ENCODE measurements at places on chromosomes 11 and 22. TPM values are rescaled to one million over a fixed set of nuclear protein-coding genes. Genes with fewer than 3 reads are reported as not detected.

The UBQLNL gene
- 0.19 TPM for total RNA-seq

The RASL10A gene
- total RNA-seq, result 1.9 TPM

The POU2AF3 gene
- 0.58 TPM for total RNA-seq

GRCh38 chr11:130908770-130909625, 7.3 kb downstream of the SNX19 start:
- no peak for DNase-seq

The MYH9 gene
- total RNA-seq, result 673 TPM

DNA sequence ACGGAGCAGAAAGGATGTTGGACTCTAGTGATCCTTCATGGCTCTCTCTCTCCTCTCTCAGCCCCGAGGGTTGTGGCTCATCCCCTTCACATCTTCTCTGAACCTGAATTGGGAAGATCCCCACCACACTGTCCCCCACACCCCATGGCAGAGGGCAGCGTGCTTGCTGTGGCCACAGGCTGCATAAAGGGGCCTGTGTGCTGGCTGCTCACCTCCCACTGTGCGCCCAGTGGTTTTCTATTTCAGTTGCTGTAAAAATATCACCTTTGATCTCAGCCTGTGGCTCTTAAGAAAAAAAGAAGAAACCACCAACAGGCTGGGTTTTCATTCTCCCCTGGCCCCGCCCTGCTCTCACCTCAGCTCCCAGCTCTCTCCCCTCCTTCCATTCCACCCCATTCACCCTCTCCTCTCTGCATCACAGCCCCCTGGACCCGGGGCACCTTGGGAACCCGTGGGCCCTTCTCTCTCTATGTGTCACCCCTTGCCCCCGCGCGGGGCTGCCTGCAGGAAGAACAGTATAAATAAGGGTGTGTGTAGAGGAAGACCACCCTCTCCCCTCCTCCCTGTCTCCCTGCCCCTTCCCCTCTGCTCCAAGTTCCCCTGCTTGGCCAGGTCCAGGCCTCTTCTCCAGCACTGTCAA, 25.8 kb upstream of the WNT11 start:
- no peak for DNase-seq

GRCh38 chr22:49678842-49679170, 148.9 kb downstream of the BRD1 start:
- no peak for DNase-seq

- DNase-seq, result no peak
Observed at GRCh38 chr11:41254966-41255365, 204.5 kb downstream of the LRRC4C start.

The OR5P2 gene
- not detected for total RNA-seq

DNA sequence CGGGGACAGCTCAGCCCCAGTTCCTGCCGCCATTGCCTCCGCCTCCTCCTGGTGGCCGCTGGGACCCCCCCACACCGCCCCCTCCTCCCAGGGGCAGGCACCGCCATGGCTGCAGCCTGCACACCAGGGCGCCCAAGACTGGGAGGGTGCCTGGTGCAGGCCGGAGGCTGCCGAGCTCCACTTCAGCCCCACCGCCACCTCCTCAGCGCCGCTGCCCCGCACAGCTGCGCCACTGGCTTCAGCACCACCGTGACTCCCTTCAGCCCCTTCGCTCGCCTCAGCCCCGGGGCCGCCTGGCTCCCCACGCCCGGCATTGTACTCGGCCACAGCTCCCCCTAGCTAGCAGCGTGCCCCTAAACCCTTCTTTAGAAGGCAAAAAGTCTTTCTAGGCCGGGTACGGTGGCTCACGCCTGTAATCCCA, 131.1 kb downstream of the CRYBB2 start:
- peak; percentile 79 for DNase-seq

GRCh38 chr11:34160049-34160721, 54.8 kb downstream of the NAT10 start:
- no peak for DNase-seq

The CASP5 gene
- 0.29 TPM for total RNA-seq

The TMEM45B gene
- total RNA-seq, result 0.87 TPM

DNA sequence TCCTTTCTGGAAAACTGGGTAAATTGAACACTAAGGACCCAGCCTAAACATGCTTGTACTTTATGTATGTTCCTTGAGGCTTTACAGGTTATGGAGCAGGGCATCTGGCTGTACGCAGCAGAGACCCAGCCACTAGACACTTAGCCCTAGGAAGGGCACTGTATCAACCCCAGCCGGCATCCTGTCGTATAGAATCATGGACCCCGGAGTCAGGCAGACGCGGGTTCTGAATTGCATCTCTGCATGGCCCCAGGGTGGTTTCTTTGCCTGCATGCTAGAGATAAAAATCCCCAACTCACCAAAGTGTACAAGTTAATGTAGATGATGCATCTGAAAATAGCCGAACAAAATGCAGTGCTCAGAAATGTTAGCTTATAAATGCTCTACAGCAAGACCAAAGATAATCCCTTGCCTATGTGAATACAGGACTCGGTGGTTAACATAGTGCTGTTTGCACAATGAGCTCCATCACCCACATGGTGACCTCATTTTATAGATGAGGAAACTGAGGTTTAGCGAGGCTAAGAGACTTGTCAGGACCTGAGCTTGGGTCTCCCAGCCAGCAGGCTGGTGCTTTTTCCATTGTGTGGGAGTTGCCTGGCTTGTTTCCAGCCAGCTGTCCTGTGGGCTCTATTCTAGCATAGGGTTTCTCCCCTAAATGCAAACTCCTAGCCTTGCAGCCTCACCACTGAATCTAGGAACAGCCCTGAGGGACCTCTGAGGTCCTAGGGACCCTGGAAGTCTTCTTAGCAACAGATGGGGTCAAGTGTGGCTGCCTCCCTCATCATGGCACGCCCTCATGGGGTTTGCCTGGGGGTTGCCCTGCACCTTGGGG, 7.3 kb downstream of the CD6 start:
- no peak for DNase-seq

DNA sequence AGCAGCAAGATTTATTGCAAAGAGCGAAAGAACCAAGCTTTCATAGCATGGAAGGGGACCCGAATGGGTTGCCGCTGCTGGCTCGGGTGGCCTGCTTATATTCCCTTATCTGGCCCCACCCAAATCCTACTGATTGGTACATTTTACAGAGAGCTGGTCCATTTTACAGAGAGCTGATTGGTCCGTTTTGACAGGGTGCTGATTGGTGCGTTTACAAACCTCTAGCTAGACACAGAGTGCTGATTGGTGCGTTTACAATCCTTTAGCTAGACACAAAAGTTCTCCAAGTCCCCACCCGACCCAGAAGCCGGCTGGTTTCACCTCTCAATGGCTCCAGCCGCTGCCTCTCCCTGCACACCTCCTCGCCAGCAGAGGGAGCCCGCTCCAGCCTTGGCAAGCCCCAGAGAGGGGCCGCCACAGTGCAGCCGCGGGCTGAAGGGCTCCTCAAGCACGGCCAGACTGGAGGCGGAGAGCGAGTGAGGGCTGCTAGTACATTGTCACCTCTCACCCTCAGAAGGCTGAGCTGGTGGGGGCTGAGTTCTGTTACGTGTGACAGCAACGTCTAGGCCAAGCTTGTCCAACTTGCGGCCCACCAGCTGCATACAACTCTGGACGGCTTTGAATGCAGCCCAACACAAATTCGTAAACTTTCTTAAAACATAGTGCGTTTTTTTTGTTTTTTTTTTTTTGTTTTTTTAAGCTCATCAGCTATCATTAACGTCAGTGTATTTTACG, 8.7 kb downstream of the PTH start:
- DNase-seq, result no peak

The PRMT3 gene
- 13.5 TPM for total RNA-seq

DNA sequence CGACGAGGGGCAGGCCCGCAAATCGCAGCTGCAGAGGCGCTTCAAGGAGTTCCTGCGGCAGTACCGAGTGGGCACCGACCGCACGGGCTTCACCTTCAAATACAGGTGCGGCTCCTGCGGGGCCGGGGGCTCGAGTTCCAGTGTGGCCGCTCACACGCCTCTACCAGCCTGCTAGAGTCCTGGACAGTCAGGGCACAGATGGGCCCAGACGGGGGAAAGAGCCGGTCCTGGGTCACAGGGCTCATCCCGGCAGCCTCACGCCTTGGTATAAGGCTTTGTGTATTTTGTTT, 506 bp downstream of the MCM5 start:
- no peak for DNase-seq

DNA sequence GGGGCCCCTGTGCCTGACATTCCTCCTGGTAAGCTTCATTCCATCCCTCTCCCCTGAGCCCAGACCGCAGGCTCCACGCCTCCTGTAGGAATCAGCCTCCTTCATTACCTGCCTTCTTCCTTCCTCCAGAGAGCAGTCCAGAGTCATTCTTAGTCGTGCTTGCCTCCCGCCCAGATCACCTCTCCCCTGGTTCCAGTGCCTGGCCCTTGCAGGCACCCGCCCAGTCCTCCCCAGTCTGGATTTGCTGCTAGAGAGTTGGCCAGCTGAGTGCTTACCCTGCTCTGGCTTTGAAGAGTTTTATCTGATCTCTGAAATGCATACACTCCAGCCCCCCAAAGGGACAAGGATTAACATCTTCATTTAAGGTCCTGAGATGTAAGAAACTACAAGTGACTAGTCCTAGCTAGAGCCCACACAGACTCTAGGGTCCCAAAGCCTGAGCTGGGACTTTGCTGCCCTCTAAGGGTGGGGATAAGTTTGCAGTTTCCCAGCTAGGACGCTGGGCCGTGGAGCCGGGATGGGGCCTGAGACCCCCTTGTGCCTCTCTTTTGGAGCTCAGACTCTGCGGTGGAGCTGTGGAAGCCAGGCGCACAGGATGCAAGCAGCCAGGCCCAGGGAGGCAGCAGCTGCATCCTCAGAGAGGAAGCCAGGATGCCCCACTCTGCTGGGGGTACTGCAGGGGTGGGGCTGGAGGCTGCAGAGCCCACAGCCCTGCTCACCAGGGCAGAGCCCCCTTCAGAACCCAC, 1.6 kb downstream of the NR1H3 start:
- no peak for DNase-seq

GRCh38 chr22:46102752-46103151, 47.6 kb upstream of the PPARA start:
- DNase-seq, result no peak
